Stimulated activated CD4-positive, alpha-beta T cell treated with anti-CD3 and anti-CD28 coated beads, Interleukin-1b, Interleukin-23, amount 100 ng/mL, for 24 hours (primary cell): ENCODE measurements at places on chromosomes 2 and 18.

GRCh38 chr2:241267249-241268067 lies 48.0 kb downstream of the HDLBP start:
- DNase-seq = no peak

DNA sequence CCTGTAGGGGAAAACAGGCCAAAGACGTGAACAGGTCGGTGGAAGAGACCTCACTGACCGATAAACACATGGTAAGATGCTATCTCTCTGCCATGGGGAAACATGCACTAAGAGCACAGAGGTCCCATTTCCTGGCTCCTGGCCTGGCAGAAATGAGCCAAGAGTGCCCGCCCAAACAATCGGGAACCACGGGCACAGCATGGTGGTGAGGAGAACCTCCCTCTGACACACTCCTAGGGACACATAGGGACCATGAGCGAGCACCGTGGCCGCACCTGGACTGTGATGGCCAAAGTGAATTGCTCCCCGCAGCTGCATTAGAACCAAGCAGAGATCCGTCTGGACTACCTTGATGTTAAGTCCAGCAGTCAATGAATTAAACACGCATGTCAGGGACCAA lies 11.1 kb downstream of the HS6ST1 start:
- no peak for DNase-seq

GRCh38 chr2:172234716-172235691 lies 132.3 kb upstream of the DLX2 start:
- DNase-seq = no peak

DNA sequence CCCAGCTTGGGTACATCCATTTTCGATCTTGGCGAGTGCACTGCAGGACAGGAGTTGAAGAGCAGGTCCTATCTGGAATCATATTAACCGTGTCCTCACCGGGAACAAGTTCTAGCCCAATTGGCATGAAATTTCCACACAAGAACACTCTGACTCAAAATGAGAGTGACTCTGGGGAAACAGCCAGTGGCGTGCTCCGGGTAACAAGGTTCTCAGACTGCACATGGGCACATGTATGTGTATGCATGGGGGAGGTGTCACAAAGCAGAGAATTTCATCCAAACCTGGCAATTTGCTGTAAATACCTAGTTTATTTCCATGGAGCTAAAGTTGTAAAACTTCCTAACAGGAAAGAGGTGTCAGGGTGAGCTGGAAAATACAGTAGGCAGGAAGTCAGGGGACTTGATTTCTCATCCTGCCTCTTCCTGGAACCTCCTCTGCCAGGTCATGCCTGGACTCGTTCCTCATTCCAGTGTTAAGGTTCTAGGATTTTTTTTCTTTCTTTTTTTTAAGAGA lies 1.7 kb downstream of the TUBB6 start:
- no peak for DNase-seq

DNA sequence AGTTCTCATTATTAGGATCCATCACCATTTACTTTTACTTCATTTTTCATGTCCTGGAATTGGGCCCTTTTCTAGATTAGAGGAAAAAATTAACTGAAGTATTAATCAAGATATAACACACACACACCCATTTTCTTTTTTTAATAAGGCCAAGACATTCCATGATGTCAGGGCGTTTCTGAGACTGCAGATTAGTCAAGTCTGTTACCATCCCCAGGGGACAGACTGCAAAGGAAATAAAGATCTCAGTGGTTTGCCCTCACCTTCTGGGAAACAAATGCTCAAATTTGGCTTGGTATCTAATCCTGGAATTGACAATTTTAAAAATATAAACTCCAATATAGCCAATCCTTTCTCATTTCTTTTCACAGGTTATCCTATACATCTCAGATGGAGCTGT lies 27.4 kb downstream of the RMP24 start:
- DNase-seq = no peak

GRCh38 chr2:236857781-236858180 lies 227.9 kb upstream of the COPS8 start:
- DNase-seq = no peak

- no peak for DNase-seq
These were observed 182.2 kb downstream of the ZFP36L2 start for GRCh38 chr2:43044093-43044681.

GRCh38 chr18:45664824-45665763 lies 49.8 kb downstream of the SLC14A2 start:
- DNase-seq = peak; percentile 37

DNA sequence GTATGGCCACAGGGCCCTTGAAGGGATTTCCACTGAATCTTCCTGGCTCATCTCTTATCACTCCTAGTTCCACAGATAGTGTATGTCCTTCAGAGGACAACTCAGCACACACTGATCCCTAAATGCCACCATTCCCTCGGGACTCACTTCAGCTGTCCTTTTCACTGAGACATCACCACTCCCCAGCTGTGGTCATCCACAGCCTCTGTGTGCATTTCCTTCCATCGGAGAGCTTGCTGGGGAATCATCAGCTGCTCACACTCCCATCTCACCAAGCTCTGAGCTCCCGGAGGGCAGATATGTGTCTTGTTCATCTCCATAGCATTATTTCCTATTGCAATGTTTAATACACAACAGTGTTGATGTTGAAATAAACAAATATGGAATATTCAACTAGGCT lies 759.5 kb downstream of the RNF144A start:
- DNase-seq = no peak
